ENCODE measurements at places on chromosomes 11 and 22. TPM values are rescaled to one million over a fixed set of nuclear protein-coding genes. Genes with fewer than 3 reads are reported as not detected.

GRCh38 chr11:118212781-118213191 is 12.0 kb downstream of the JAML start:
- no peaks in the 10 kb centered on the region for H3K36me3 ChIP-seq
- H3K4me3 ChIP-seq: no peak overlapping the region
- H3K27me3 ChIP-seq: peaks cover 30% of the 10 kb centered on the region
- no peak overlapping the region for H3K27ac ChIP-seq

Gene SLC22A12
- total RNA-seq: not detected

DNA sequence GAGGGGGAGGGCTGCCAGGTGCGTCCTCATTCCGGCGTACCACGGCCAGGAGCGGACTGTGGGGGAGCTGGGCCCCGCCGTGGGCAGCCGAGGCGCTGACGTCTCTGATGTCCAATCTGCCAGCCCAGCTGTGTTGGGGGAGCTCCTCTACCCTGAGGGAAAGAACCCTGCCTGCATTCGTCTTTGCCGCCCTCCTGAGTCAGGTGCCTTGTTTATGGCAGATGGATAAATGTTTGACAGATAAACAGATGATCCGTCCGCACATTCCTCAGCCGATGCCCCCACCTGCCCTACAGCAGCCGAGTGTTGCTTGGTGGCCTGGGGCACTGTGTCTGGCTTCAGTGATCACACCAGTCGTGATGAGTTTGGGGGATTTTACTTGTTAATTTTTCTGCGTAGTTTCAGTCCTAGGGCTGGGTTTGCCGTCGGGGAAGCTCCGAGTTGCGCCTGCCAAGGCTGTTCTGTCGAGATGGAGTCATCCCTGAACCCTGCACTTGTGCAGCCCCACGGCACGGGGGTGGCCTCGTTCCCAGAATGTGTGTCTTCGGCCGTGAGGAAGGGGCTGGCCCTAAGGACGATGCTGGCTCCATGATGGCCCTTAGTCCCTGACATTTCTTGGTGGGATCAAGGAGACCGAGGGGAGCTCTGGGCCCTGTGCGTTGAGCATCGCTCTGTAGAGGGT is 1083.9 kb downstream of the BRD1 start:
- no peak overlapping the region for H3K27ac ChIP-seq
- H3K4me3 ChIP-seq: no peak overlapping the region
- H3K36me3 ChIP-seq: peaks cover 74% of the 10 kb centered on the region
- H3K27me3 ChIP-seq: no peaks in the 10 kb centered on the region
- no peak for DNase-seq

- H3K4me3 ChIP-seq: no peak overlapping the region
- no peak overlapping the region for H3K27ac ChIP-seq
- DNase-seq: no peak
- no peaks in the 10 kb centered on the region for H3K27me3 ChIP-seq
Measured at GRCh38 chr11:9250139-9250582, 15.0 kb downstream of the DENND5A start.

DNA sequence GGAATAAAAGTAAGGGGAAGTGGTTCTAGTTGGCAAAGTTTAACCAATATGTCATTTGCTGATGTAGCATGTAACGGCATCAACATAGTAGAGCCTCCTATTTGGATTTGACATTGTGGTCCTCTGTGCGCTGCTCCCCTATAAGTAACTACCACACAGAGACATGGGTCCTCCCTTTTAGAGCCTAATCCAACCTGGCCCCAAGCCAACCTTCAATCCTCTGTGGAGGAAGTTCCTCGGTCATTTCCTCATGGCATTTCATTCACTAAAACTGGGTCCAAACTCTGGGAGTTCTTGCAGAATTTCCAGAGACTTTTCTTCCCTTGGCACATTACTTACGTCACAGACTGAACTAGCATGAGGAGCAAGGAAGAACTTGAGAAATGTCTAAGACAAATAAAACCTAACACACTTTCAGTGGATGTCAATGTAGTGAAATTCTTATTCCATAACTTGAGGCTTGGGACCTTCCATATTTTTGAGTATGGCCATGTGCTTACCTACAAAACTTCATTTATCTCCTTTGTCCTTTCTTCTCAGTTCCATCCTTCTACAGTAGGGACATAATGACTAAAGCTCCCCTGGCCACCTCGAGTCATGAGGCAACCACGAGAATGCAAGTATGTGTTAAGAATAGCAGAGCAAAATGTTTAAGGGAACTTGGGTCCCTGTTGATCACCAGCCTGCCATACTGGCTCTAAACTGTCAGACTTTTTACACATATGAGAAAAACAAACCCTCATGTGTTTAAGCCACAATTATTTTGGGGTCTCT is 34.7 kb downstream of the MMP20 start:
- no peaks in the 10 kb centered on the region for H3K36me3 ChIP-seq
- H3K4me1 ChIP-seq: no peaks in the 10 kb centered on the region

Gene DDIAS
- 4.5 TPM for total RNA-seq

Gene TMEM191B
- 3.8 TPM for total RNA-seq

- peaks cover 4% of the 10 kb centered on the region for H3K4me1 ChIP-seq
- no peak for DNase-seq
- no peaks in the 10 kb centered on the region for H3K27me3 ChIP-seq
- no peak overlapping the region for H3K27ac ChIP-seq
Measured at GRCh38 chr22:29136782-29137700, 64.2 kb downstream of the KREMEN1 start.

Gene OR4A16
- total RNA-seq: not detected

- H3K36me3 ChIP-seq: no peaks in the 10 kb centered on the region
- DNase-seq: no peak
Measured at GRCh38 chr11:134032501-134033091, 36.3 kb upstream of the JAM3 start.

DNA sequence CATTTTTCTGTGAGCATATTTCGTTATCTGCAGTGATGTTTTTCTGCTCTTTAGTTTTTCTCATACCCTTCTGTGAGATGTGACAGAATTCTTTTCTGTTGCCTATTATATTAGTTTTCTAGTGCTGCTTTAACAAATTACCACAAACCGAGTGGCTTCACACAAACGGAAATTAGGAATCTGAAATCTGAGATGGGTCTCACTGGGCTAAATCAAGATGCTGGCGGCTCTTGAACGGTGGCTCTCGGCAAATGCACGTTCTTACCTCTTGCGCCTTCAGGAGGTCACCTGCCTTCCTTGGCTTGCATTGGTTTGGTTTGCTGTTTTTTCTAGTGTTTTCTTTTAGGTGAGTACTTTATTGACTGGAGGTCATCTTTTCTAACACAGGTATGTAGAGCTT is 13.0 kb downstream of the ZBED4 start:
- H3K36me3 ChIP-seq: peaks cover 3% of the 10 kb centered on the region
- H3K27me3 ChIP-seq: no peaks in the 10 kb centered on the region
- no peak for DNase-seq
- H3K4me3 ChIP-seq: no peak overlapping the region
- H3K4me1 ChIP-seq: no peaks in the 10 kb centered on the region
- no peak overlapping the region for H3K27ac ChIP-seq

Gene MS4A3
- total RNA-seq: 29.5 TPM

Data from spinal cord (tissue), 10 donors.